ENCODE measurements at places on chromosomes 2 and 18.
A peak's percentile ranks its signal among the peaks of the same experiment; 100 is the strongest.

DNA sequence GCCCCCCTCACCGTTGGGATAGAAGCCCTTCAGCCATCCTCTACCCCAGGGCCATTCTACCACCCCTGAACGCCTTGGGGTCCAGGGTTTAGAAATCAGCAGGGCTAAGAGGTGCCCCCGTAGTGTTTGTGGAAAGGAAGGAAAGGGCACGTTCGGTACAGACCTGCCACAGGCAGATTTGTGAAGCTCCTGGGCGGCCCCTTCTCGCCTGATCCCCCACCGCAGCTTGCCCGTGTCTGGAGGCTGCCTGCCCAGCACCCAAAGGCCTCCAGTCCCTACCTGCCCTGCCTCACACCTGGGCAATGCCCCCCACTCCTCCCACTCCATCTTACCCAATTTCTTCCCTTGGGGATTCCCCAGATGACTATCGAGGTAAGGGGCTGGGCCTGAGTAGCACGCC, 21.2 kb downstream of the ATP6V1C2 start:
- no peak for DNase-seq

GRCh38 chr2:159998243-159998642, 64.2 kb downstream of the PLA2R1 start:
- DNase-seq: no peak

DNA sequence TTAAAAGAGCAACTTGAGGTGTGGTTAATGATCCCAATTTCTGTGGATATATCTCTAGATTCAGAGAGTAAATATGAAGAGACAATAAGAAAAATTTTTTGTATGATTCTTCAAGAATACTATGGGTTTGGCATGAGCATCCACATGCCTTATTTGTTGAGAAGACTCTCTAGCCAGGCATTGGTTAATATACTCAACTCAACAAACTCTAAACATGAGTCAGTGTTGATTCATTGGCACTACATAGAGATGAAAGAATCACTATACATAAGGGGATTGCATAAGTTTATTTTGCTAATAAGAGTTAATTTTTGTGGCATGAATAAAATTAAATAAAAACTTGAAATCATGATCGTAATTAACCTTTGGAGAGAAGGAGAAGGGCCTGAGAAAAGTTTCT, 930.2 kb upstream of the LRRTM1 start:
- no peak for DNase-seq

- DNase-seq: no peak
Measured at GRCh38 chr18:79548077-79548450, 131.5 kb upstream of the CTDP1 start.

- no peak for DNase-seq
Measured at GRCh38 chr2:14288016-14288415, 344.5 kb upstream of the LRATD1 start.

DNA sequence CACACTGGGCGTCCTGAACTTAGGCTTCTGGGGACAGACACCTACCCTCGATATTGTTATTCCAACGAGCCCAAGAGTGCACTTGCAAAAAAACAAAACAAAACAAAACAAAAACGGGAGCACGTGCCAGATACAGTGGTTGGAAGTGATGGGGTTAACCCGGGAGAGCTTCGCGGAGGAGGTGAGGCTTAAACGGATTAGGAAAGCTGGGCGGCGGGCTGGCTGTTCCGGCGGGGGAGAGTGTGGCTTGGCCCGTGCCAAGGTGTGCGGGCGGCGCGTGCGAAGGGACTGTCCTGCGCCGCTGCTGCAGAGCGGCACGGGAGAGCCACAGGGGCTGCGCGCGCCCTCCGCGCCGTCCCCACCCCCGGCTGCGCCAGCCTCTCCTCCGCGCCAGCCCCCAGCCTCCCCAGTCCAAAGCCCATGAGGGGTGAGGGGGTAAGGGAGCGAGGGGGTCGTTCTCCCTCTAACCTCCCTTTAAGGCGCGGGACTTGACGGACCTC, 1.5 kb upstream of the SLC30A3 start:
- no peak for DNase-seq

GRCh38 chr2:158723921-158724802, 71.0 kb upstream of the DAPL1 start:
- DNase-seq: peak; percentile 20

DNA sequence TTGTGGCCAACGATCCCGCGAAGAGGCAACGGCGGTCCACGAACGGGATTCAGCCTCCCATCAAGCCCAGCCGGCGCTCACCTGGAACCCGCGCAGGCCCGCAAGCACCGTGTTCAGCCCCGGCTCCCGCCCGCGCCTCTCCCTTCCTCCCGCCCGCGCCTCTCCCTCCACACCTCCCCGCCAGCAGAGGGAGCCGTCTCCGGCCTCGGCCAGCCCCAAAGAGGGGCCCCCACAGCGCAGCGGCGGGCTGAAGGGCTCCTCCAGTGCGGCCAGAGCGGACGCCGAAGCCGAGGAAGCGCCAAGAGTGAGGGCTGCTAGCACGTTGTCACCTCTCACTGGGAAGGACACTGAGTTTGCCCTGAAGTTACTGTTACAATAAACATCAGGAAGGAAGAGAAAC, 55.3 kb upstream of the LAPTM4A start:
- DNase-seq: no peak

DNA sequence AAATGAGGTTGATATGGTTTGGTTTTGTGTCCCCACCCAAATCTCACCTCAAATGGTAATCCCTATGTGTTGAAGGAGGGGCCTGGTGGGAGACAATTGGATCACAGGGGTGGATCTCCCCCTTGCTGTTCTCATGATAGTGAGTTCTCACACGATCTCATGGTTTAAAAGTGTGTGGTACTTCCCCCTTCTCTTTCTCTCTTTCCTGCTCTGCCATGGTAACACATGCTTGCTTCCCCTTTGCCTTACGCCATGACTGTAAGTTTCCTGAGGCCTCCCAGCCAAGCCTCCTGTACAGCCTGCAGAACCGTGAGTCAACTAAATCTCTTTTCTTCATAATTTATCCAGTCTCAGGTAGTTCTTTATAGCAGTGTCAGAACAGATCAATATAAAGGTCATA, 24.7 kb upstream of the FAM124B start:
- no peak for DNase-seq

DNA sequence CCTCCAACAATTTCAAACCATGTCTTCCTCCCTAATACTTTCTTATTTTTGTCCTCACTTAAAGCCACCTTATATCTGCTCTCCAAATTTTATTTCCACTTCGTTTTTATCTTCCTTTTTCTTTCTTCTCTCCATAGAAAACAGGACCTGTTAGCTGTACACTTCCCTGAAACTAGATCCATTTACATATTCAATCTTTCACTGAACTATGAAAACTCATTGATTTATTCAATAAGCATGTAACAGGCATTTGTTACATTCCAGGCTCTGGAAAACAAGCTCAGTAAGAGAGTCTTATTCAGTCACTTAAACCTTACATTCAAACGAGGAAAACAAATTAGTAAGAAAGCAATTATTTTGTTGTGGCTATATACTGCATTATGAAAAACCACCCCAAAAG, 1225.3 kb downstream of the SUCLG1 start:
- no peak for DNase-seq

- peak; percentile 23 for DNase-seq
Measured at GRCh38 chr2:224309176-224309575, 92.7 kb downstream of the FAM124B start.

- no peak for DNase-seq
Measured at GRCh38 chr2:237919593-237919992, 47.2 kb upstream of the UBE2F start.

- DNase-seq: no peak
Measured at GRCh38 chr2:169294001-169294675, 68.2 kb downstream of the LRP2 start.
